ENCODE measurements at places on chromosomes 3 and 15.

DNA sequence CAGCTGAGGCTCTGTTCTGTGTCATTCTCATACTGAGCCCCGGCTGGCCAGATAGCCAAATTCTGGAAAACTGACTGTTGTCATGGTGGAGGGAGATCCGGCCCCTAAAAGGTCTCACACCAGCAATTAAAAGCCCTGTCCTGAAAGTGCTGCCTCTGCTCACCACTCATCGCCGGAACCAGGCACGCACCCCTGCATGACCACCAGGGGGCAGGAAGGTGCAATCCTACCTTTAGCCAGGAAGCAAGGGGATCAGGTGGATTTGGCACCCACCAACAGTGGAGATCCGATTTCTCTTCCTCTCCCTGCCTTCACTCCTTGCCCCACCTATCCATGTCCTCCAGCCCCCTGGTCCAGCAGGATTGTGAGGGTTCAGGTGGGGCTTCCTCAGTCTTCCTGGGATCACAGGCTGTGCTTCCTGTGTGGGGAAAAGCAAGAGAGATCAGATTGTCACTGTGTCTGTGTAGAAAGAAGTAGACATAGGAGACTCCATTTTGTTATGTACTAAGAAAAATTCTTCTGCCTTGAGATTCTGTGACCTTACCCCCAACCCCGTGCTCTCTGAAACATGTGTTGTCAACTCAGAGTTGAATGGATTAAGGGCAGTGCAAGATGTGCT, 16.1 kb upstream of the CACNA2D2 start:
- H3K36me3 ChIP-seq, result no peaks in the 10 kb centered on the region
- peak; percentile 83 for DNase-seq
- H3K27me3 ChIP-seq, result peaks cover 3% of the 10 kb centered on the region
- H3K27ac ChIP-seq, result no peak overlapping the region

DNA sequence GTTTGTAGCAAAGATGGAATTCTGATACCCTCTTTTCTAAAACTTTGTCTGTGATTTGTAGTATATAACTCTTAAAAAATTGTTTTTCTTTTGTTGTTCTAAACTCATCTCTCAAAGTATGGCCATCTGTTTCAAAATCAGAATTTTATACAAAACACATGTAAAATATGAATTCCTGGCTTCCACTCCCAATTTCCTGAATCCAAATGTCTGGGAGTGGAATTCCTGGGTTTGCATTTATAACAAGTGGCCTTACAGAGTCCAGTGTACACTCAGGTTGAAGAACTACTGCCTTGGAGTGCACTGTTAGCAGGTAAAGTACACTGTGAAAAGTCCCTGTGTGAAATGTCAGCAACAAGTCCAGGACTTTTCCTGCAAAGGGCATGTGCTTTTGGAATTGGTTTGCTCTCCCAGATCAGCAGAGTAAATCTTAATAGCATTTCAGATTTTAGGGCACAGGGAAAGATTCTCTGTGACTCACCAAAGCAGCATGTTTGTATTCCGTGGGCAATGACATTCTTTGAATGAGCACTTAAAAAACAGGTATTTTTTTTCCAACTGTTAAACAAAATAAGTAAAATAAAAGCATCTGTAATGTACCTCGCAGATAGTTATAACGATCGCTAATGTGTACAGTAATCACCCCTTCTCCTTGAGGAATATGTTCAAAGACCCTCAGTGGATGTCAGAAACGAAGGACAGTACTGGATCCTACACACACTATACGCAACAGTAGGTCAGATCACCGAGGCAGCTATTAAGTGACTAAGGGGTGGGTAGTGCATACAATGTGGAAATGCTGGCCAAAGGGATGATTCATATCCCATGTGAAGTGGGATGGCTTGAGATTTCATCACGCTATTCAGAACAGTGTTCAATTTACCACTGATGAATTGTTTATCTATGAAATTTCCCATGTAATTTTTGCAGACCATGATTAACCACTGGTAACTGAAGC, 2.0 kb upstream of the CLDN16 start:
- no peaks in the 10 kb centered on the region for H3K36me3 ChIP-seq
- no peak overlapping the region for H3K4me3 ChIP-seq
- H3K27me3 ChIP-seq, result peaks cover 9% of the 10 kb centered on the region
- peaks cover 13% of the 10 kb centered on the region for H3K4me1 ChIP-seq

GRCh38 chr3:46681856-46682540, 11.5 kb downstream of the ALS2CL start:
- no peaks in the 10 kb centered on the region for H3K4me1 ChIP-seq
- H3K27me3 ChIP-seq, result no peaks in the 10 kb centered on the region
- DNase-seq, result no peak

DNA sequence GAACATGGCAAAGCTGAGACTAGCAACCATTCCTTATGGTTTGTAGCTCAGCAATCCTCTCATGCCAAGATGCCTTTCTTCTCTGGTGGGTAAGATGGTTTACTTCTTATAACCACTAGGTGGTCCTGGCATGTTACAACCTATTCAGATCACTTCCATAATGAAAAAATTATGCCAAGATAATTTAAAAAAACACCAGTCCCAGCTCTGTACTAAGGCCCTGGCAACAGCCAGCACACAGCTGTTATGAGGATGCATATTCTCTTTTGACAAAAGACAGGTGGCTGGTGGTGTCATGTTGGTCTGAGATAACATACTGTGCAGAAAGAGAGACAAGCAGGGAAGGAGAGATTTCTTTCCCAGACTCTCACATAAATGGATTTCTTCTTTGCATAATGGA, 65.7 kb upstream of the FRMD4B start:
- no peaks in the 10 kb centered on the region for H3K36me3 ChIP-seq
- no peak overlapping the region for H3K27ac ChIP-seq
- DNase-seq, result no peak
- peaks cover 6% of the 10 kb centered on the region for H3K27me3 ChIP-seq
- H3K4me3 ChIP-seq, result no peak overlapping the region

- H3K4me3 ChIP-seq, result no peak overlapping the region
- peaks cover 9% of the 10 kb centered on the region for H3K27me3 ChIP-seq
- no peaks in the 10 kb centered on the region for H3K36me3 ChIP-seq
- H3K4me1 ChIP-seq, result no peaks in the 10 kb centered on the region
- no peak overlapping the region for H3K27ac ChIP-seq
Measured at GRCh38 chr15:66151809-66152208, 101.7 kb downstream of the MEGF11 start.

- H3K4me3 ChIP-seq, result peak overlapping the region; percentile 48
- peaks cover 1% of the 10 kb centered on the region for H3K36me3 ChIP-seq
- no peaks in the 10 kb centered on the region for H3K27me3 ChIP-seq
Measured at GRCh38 chr3:32423534-32423933, 31.9 kb downstream of the CMTM7 start.

GRCh38 chr15:90671216-90671615, 45.9 kb upstream of the BLM start:
- H3K4me3 ChIP-seq, result no peak overlapping the region
- H3K27me3 ChIP-seq, result peaks cover 7% of the 10 kb centered on the region
- H3K36me3 ChIP-seq, result no peaks in the 10 kb centered on the region
- peak; percentile 5 for DNase-seq

- H3K4me1 ChIP-seq, result peaks cover 13% of the 10 kb centered on the region
- H3K27me3 ChIP-seq, result no peaks in the 10 kb centered on the region
Measured at GRCh38 chr3:67291287-67292252, 293.5 kb downstream of the KBTBD8 start.

- peaks cover 22% of the 10 kb centered on the region for H3K36me3 ChIP-seq
- no peak overlapping the region for H3K4me3 ChIP-seq
- H3K27ac ChIP-seq, result no peak overlapping the region
- DNase-seq, result no peak
- H3K27me3 ChIP-seq, result no peaks in the 10 kb centered on the region
Measured at GRCh38 chr15:67605871-67606270, 63.4 kb downstream of the MAP2K5 start.

DNA sequence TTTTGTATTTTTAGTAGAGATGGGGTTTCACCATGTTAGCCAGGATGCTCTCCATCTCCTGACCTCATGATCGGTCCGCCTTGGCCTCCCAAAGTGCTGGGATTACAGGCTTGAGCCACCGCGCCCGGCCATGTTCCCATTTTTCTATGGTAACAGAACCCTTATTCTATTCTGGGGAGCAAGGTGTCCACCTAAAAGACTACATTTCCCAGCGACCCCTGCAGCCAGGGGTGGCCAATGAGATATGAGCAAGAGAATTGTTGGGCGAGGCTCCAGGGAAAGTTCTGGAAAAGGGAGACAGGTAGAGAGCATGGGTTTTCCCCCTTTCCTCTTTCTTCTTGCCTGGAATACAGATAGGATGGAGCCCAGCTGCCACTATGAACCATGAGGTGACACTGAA, 96.9 kb downstream of the LINGO1 start:
- no peaks in the 10 kb centered on the region for H3K4me1 ChIP-seq
- no peaks in the 10 kb centered on the region for H3K36me3 ChIP-seq
- DNase-seq, result no peak
- H3K4me3 ChIP-seq, result no peak overlapping the region

DNA sequence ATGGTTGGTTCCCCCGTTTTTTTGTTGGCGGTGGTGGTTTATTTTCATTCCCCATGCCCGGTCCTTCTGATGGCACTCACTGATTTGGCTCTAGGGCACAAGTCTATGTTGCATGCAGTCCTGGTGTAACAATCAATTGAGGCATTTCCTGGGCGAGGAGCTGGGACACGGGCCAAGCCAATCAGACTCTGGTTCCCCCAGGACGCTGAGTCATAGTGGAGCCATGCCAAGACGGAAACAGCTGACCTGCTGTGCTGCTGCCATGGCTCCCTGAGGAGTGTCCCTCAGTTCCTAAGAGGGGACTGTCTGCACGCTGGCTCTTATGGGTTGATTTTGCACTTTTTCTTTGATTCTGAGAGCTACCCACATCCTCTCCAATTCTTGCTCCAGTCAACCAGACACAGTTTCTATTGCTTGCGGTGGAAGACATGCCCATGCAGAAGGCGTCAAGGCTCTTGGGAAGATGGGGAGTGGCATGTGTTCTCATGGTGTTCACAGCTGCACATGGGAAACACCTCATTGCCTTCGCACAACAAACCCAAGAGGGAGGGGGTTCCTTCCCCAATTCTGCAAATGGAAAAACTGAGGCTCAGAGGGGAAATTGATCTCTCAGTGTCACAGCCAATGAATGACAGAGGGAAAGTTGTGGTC, 28.3 kb upstream of the ALDH1L1 start:
- no peak overlapping the region for H3K27ac ChIP-seq
- no peak overlapping the region for H3K4me3 ChIP-seq
- no peaks in the 10 kb centered on the region for H3K36me3 ChIP-seq

DNA sequence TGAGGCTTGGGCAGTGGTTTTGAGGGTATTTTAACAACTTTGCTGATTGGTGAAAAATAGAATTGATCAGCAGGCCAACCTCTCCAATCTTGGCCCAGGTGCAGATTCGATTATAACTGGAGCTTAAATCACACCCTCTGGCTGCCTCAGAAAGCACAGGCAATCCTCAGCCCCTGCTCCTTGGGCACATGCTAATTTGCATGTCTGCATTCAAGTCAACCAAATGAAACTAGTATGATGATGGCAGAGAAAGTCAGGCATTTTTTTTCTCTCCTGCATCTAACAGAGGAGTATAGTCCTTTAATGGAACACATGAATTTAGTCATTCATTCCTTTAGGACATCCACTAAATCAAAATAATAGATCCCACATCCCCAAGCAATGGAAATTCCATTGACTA, 16.8 kb upstream of the NMNAT3 start:
- peaks cover 2% of the 10 kb centered on the region for H3K27me3 ChIP-seq
- H3K4me3 ChIP-seq, result no peak overlapping the region
- no peak for DNase-seq
- no peaks in the 10 kb centered on the region for H3K4me1 ChIP-seq

GRCh38 chr3:13066236-13066635, 7.0 kb downstream of the IQSEC1 start:
- H3K27ac ChIP-seq, result peak overlapping the region; percentile 13
- peaks cover 27% of the 10 kb centered on the region for H3K4me1 ChIP-seq
- no peak for DNase-seq

- peak overlapping the region; percentile 60 for H3K4me3 ChIP-seq
- peak overlapping the region; percentile 94 for H3K27ac ChIP-seq
- peak; percentile 71 for DNase-seq
Measured at GRCh38 chr15:78049691-78050440, 27.6 kb downstream of the TBC1D2B start.

DNA sequence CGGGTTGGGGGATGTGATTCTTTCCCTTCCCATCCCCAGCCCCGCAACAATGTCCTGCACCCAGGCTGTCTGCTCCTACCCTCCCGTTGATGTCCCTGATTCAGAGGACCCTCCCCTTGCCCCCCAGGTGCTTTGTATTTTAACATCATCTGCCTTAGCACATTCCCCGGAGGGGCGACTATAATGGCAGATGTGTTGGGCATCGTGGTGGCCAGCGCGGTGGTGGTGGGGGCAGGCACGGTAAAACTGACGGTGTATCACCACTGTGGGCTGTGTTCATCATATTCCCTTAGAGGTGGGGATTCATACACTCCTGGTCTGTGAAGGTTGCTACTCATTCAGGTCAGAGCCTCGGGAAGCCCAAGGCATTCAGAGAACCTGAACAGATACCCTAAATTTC, 173.0 kb downstream of the ADAMTS17 start:
- no peak overlapping the region for H3K4me3 ChIP-seq
- peaks cover 3% of the 10 kb centered on the region for H3K36me3 ChIP-seq
- peaks cover 19% of the 10 kb centered on the region for H3K4me1 ChIP-seq

GRCh38 chr3:146166415-146166821, 5.4 kb upstream of the PLOD2 start:
- no peak for DNase-seq
- peaks cover 7% of the 10 kb centered on the region for H3K4me1 ChIP-seq
- no peaks in the 10 kb centered on the region for H3K36me3 ChIP-seq
- H3K27me3 ChIP-seq, result peaks cover 24% of the 10 kb centered on the region
